Left ventricle myocardium inferior (tissue), 1 donor: ENCODE measurements at places on chromosomes 7 and 10. TPM values are rescaled to one million over a fixed set of nuclear protein-coding genes. Genes with fewer than 3 reads are reported as not detected.

DNA sequence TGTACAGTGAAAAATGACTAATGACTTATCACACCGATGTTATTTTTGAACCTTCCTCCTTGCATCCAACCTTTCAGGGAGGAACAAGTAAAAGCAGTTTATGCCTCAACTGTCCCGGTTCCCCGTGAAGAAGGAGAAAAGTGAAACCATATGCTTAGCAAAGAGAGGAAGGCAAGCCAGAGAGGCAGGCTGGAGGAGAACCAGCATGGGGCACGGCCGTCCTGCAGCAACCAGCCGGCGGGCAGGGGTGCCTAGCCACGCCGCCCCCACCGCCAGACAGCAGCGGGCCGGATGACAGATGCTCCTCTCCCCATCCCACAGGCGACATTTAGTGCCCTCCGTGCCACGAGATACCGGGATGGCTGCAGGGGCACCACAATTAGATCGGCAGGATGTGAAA lies 421.4 kb upstream of the MGMT start:
- H3K27me3 ChIP-seq: peaks cover 33% of the 10 kb centered on the region
- peak overlapping the region; percentile 52 for H3K4me3 ChIP-seq
- DNase-seq: no peak
- H3K27ac ChIP-seq: peak overlapping the region; percentile 43
- H3K4me1 ChIP-seq: peaks cover 6% of the 10 kb centered on the region

DNA sequence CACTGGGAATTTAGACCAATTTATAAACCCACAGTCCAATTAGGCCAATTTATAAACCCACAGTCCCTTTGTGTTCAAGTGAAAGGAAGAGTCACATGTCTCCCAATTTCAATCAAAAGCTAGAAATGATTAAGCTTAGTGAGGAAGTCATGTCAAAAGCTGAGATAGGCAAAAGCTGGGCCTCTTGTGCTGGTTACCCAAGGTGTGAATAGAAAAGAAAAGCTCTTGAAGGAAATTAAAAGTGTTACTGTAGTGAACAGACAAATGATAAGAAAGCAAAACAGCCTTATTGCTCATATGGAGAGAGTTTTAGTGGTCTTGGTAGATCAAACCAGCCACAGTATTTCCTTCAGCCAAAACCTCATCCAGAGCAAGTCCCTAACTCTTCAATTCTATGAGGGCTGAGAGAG lies 245.0 kb downstream of the HDAC9 start:
- no peak overlapping the region for H3K27ac ChIP-seq
- no peaks in the 10 kb centered on the region for H3K36me3 ChIP-seq
- DNase-seq: no peak
- H3K27me3 ChIP-seq: no peaks in the 10 kb centered on the region
- H3K4me3 ChIP-seq: no peak overlapping the region

PKD2L1 gene
- total RNA-seq: not detected

DNA sequence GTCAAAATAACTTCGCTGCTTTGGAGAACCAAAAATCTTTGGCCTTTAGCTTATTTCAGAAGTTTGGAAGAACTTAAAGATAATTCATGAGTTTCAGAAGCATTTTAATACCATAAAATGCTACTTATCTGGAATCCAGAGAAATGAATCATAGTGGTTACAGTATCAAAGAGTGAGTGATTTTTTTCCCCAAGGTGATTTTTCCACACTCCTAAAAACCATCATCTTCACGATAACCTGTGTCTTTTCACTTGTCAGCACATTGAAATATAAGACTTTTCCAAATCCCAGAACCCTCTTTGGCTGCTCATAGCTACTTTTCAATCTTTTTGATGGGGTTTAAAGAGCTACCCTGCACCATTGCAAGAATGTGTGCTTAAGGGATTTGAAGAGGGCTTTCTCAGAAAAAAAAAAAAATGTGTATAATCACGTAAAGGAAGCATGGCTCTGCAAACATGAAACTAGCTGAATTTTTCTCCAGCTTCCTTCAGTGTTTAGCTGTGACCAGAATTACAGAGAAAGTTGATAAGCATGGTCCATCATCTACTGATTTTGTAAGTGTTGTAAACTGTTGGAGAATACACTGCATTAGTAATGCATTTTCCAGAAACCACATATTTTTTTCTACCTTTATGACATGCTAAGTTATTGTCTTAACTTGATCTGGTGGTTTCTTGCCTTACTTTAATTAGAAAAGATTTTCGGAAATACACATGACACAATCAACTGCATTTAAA lies 134.9 kb downstream of the BICC1 start:
- DNase-seq: no peak
- H3K27ac ChIP-seq: no peak overlapping the region
- peaks cover 40% of the 10 kb centered on the region for H3K4me1 ChIP-seq
- H3K36me3 ChIP-seq: no peaks in the 10 kb centered on the region
- H3K27me3 ChIP-seq: no peaks in the 10 kb centered on the region
- H3K4me3 ChIP-seq: no peak overlapping the region

GRCh38 chr10:4704034-4704545 lies 121.9 kb upstream of the AKR1E2 start:
- H3K4me1 ChIP-seq: peaks cover 28% of the 10 kb centered on the region
- no peaks in the 10 kb centered on the region for H3K36me3 ChIP-seq
- H3K27me3 ChIP-seq: no peaks in the 10 kb centered on the region
- H3K27ac ChIP-seq: peak overlapping the region; percentile 71

GRCh38 chr7:83708531-83708930 lies 59.6 kb upstream of the SEMA3E start:
- no peak overlapping the region for H3K4me3 ChIP-seq
- H3K36me3 ChIP-seq: no peaks in the 10 kb centered on the region
- DNase-seq: no peak

DNA sequence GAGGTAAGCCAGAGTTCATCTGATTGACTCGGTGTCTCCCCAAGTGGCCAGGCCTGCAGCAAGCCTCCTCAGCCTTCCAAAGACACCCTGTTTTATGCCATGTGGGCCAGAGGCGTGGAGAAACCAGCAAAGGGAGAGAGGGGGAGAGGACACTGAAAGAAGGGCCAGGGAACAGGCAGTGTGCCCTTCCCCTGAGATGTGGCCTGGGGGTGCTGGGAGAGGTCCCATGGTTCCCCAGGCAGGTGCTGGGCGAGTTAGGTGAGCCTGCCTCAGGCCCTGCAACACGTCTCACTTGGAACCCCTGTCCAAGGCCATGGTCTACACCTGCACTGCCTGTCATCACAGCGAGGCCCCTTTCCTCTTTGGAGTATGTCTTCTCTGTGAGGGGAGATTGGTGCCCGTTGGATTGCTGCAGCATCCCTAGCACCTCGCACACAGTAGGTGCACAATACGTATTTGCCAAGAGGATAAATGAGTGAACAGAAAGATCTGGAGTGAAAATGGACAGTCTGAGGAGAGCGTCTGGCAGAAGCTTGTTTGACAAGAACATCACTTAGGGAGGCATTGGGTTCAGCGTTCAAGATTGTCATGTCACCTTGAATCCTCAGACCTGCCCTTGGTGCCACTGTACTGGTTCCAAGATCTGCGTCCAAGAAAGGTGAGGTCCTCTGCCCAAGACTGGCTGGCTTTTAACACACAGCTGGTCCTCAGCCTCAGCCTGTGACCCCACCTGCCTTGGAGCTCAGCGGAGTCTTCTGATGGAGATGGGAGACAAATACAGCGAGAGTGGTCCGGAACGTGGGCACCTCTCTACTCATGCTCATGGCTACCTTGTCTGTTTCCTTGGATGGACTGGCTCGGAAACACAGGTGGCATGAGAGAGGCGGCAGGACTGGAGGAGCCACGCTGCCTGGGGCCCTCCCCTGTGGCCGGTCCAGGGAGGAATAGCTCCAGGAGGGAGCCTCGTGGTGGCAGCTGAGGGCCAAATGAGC lies 39.8 kb upstream of the NUB1 start:
- H3K4me3 ChIP-seq: no peak overlapping the region
- no peaks in the 10 kb centered on the region for H3K36me3 ChIP-seq
- peaks cover 59% of the 10 kb centered on the region for H3K27me3 ChIP-seq
- H3K4me1 ChIP-seq: peaks cover 9% of the 10 kb centered on the region
- H3K27ac ChIP-seq: no peak overlapping the region

DNA sequence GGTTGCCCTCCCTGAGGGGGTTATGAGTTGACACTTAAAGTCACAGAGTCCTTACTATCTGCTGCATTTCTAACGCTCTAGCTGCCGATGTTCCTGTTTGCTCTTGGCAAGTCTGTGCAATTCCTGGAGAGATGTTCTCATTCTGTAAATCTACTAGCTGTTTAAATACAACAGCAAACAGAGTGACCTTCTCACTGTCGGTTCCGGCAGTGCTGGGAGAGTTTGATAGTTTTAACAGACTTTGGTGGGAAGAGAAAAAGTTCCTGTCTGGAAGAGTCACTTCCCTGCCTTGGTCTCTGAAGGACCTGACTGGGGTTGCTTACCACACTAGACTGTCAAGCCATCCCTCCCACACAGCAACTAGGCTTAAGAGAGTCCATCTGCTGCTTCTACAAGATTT lies 63.3 kb upstream of the ELMO1 start:
- no peak for DNase-seq
- no peaks in the 10 kb centered on the region for H3K36me3 ChIP-seq
- H3K27ac ChIP-seq: no peak overlapping the region
- H3K27me3 ChIP-seq: peaks cover 19% of the 10 kb centered on the region
- H3K4me3 ChIP-seq: no peak overlapping the region

DNA sequence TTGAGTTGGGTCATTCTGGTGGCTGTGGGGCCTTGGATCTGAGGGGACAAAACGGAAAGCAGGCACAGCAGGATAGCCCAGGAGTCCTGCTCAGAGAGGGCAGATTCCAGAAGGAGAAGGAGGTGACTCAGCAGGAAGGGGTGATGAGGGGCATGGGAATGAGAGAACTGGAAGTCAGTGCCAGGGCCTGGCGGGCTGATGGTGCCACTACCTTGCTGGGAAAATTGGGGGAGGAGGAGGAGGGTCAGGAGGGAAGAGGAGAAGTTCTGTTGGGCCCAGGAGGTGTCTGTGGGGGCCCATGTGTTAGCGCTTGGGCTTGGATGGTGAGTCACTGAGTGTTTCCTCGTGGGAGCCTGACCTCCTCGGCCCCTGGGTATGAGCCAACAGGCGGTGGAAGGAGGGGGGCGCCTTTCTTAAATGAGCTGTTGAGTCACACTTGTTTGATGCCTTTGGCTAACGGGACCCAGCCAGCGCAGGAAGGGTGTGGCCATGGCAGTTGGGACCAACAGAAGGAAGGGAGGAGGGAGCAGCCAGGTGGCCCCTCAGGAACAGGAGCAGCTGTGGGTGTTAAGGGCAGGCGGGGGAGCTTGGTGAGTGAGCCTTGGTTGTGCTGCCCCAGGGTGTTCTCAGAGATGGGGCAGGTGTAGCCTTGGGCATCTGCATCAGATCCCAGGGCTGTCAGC lies 130.0 kb upstream of the BTBD16 start:
- H3K36me3 ChIP-seq: peaks cover 38% of the 10 kb centered on the region
- H3K27ac ChIP-seq: peak overlapping the region; percentile 91
- peak overlapping the region; percentile 38 for H3K4me3 ChIP-seq
- peaks cover 78% of the 10 kb centered on the region for H3K4me1 ChIP-seq
- H3K27me3 ChIP-seq: no peaks in the 10 kb centered on the region

PRRT4 gene
- total RNA-seq: 1.6 TPM

DNA sequence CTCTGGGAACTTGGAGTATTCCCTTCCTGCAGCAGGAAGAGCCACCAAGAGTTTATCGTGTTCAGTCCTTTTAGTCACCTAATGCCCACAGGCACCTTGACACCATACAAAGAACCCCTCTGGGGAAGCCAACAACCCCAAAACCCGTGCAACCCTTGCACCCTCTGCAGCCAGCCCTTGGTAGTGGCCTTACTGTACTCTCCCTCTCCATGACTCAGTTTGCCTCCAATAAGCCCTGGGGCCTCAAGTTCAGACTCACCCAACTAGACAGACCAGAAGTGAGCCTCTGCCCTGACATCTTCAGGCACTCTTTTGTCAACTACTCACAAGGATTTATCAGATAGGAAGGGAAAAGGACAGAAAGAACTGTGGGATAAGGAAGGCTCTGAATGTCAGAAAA lies 30.9 kb downstream of the KCNMA1 start:
- DNase-seq: no peak
- H3K27me3 ChIP-seq: peaks cover 87% of the 10 kb centered on the region
- no peak overlapping the region for H3K27ac ChIP-seq
- H3K4me3 ChIP-seq: no peak overlapping the region
- no peaks in the 10 kb centered on the region for H3K36me3 ChIP-seq
- no peaks in the 10 kb centered on the region for H3K4me1 ChIP-seq

CACNB2 gene
- 38.1 TPM for total RNA-seq

MBL2 gene
- total RNA-seq: not detected

GRCh38 chr7:127995156-127995880 lies 35.9 kb downstream of the LRRC4 start:
- H3K36me3 ChIP-seq: peaks cover 15% of the 10 kb centered on the region
- H3K27me3 ChIP-seq: no peaks in the 10 kb centered on the region
- H3K4me1 ChIP-seq: peaks cover 76% of the 10 kb centered on the region
- no peak overlapping the region for H3K4me3 ChIP-seq
